ENCODE measurements at places on chromosomes 12 and 14.

- no peak for DNase-seq
Measured at GRCh38 chr12:120007272-120007671, 18.2 kb downstream of the BICDL1 start.

- DNase-seq: no peak
Measured at GRCh38 chr14:74219277-74220205, 19.7 kb upstream of the VSX2 start.

- no peak for DNase-seq
Measured at GRCh38 chr12:62256408-62257096, 3.7 kb upstream of the USP15 start.

DNA sequence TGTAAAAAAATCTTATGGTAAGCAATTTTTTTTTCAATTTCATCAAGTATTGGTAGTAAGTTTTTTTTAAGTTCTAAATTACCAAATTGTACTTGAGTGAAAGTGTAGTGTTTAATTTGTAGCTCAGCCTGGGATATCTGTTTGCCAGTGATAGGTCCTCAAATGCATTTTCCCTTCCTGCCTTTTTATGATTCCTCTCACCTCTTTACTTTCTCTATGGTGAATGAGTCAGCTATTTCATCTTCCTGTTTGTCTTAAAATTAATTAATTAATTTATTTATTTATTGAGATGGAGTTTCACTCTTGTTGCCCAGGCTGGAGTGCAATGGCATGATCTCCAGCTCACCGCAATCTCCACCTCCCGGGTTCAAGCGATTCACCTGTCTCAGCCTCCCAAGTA is 10.6 kb downstream of the SRP54 start:
- no peak for DNase-seq

- DNase-seq: no peak
Measured at GRCh38 chr14:73717266-73717665, 3.1 kb upstream of the PNMA1 start.

GRCh38 chr14:36582874-36583241 is 444 bp upstream of the NKX2-8 start:
- no peak for DNase-seq

DNA sequence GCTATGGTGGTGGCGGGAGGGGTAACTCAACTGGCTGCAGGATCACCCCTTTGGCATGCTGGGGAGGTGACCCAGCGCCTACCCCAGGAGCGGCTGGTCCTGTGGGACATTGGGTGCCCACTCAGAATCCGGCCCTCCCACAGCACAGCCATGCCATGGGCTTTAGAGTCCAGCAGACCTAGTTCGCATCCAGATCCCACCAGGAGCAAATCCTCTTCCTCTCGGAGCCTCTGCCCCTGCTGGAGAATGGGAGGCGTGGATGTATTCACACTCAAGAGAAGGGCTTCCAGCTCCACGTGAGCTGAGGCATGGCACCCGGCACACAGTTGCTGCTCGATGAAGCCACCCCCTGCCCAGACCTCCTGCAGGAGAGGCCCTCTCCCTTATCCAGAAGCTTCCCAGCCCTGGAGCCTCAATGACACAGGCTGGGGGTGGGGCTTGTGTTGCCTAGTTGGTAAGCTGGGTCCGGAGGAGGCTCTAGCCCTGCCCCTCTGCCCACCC is 17.7 kb downstream of the FAM222A start:
- DNase-seq: peak; percentile 8

GRCh38 chr12:118034429-118035189 is 18.1 kb downstream of the RFC5 start:
- no peak for DNase-seq

- no peak for DNase-seq
Measured at GRCh38 chr12:94721173-94721572, 70.8 kb upstream of the TMCC3 start.

- DNase-seq: no peak
Measured at GRCh38 chr12:18283831-18284230, 22.5 kb downstream of the PIK3C2G start.

GRCh38 chr12:44930972-44931600 is 55.0 kb upstream of the NELL2 start:
- no peak for DNase-seq

DNA sequence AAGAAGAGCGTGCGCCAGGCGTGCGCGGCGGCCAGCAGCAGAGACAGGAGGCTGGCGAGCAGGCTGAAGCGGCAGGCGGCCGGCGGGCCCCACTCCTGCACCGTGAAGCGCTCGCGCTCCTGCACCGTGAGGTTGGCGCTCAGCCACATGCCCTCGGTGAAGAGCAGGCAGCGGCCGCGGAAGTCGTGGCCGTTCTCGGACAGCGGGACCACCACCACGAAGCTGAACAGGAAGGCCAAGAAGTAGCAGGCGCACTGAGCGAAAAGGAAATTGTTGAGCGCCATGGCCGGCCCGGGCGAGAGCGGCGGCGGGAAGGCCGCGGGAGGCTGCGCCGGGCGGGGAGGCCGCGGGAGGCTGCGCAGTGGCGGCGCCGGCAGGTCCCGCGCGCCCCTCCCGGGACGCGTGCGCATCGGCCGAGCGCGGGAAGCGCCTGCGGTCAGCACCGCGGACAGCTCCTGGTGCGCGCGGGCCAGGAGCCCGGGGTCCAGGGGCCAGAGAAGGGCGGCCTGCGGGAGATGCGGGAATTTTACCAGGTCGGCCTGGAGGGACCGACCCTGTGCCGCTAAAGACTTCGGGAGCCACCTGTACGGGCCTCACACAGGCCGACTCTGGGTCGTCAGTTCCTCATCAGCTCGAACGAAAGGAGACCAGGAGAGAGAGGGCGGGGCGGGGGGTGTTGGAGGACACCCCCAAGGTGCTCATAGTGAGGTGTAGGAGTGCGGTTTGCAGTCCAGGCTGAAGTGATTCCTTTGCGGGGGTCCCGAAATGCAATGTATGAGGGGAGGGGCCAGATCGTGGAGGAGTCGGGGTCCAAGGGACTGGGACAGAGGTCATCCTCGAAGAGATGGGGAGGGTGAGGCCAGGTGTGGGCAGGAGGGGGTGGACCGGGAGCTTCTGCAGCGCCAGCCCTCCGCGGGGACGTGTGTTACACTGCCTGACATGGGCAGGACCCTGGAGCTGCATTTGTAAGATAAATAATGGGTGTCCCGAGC is at the start of gene TMEM179:
TSS of gene TMEM179 (minus strand) at position 315 of the 992 bp plus-strand sequence. CDS start at position 284, 31 bp downstream.
- DNase-seq: peak; percentile 59

DNA sequence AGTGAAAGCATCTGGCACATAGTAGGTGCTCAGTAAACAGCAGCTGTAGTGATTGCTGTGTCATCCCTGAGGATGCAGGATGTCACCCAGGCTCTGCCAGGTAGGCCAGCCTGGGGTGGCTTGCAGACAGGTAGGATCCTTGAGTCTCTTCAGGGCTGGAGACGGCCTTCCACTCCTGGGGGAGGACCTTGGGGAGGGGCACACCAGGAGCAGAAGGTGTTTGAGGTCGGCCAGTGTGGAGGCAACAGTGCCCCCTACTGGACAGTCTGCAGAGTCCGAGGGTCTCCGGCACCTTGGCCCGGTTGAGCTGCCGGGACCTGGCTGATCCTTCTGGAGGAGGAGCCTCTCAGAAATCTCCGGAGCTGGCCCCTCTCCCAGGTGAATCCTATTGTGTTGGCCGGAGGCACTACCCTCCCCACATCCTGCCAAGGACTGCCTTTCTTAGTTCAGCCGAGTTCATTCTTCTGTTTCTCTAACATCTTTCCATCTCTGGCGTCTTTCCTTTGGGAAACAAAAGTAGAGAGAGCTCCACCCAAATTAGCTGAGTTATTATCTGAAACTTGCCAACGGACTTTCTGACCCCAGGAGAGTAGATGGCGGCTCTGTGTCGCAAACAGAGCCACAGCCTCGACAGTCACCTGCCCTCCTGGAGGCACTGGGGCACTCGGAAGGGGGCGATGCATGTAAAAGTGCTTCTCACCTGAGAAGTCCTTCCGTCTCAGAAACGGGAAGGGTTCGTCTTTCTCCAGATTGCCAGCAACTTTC is 41.8 kb upstream of the CLMN start:
- DNase-seq: no peak

GRCh38 chr14:95523815-95524448 is 7.5 kb upstream of the SYNE3 start:
- no peak for DNase-seq

DNA sequence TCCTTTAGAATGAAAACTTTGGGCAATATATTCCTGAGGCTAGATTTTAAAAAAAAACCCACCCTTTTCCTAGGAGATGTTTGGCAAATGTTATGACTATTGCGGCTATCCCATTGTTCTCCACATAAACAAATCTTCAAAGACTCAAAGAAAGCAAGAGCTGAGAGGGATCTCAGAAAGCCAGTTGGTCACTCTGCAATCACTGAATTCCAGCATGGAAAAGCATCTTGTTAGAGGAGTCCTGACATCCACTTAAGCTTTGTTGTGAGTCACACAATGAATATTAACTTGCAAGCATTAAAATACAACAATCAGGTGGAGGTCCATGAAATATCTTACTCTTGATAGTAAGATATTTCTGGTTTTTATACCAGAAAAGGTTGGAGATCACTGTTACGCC is 11.0 kb upstream of the PTPRB start:
- no peak for DNase-seq

GRCh38 chr12:70365648-70366518 is at the start of gene KCNMB4:
Gene KCNMB4, plus strand, starts transcription at chr12:70366290. Its CDS starts 445 bp downstream, at chr12:70366735.
- DNase-seq: peak; percentile 80

DNA sequence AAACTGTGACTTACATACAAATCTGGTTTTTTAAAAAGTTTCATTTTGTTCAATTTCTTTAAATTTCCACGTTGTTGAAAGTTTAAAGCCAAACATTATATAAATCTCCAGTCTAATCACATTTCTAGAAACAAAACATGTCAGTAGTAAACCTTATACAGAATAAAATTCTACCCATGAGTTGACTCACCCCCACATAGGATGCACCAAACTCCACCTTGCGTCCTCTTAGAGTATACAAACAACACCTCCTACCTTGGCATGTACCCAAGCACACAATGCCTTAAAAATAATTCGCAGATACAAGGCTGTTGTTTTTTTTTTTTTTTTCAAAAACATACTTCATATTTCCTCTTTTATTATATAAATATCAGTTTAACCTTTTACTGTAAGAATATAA is 3.3 kb downstream of the FBXL14 start:
- DNase-seq: no peak

- no peak for DNase-seq
Measured at GRCh38 chr14:66233591-66233990, 252.6 kb upstream of the CCDC196 start.

- DNase-seq: peak; percentile 73
Measured at GRCh38 chr12:132429602-132429945, 60.4 kb upstream of the FBRSL1 start.

- no peak for DNase-seq
Measured at GRCh38 chr12:57475271-57476161, 4.2 kb downstream of the ARHGAP9 start.

GRCh38 chr12:91892081-91892855 is 253.4 kb downstream of the BTG1 start:
- DNase-seq: no peak

GRCh38 chr12:132079695-132080094 is 64.4 kb downstream of the DDX51 start:
- no peak for DNase-seq

Measured in femur (tissue), 1 donor.